AG09309 (cell line): ENCODE measurements at places on chromosomes 4 and X.

GRCh38 chr4:159305129-159305528 lies 202.2 kb downstream of the RAPGEF2 start:
- DNase-seq, result no peak

- DNase-seq, result no peak
Measured at GRCh38 chr4:82517043-82517442, 44.7 kb downstream of the TMEM150C start.

GRCh38 chr4:930827-931193 lies 1.3 kb downstream of the GAK start:
- no peak for DNase-seq

GRCh38 chr4:101290654-101291053 lies 56.7 kb downstream of the PPP3CA start:
- no peak for DNase-seq

DNA sequence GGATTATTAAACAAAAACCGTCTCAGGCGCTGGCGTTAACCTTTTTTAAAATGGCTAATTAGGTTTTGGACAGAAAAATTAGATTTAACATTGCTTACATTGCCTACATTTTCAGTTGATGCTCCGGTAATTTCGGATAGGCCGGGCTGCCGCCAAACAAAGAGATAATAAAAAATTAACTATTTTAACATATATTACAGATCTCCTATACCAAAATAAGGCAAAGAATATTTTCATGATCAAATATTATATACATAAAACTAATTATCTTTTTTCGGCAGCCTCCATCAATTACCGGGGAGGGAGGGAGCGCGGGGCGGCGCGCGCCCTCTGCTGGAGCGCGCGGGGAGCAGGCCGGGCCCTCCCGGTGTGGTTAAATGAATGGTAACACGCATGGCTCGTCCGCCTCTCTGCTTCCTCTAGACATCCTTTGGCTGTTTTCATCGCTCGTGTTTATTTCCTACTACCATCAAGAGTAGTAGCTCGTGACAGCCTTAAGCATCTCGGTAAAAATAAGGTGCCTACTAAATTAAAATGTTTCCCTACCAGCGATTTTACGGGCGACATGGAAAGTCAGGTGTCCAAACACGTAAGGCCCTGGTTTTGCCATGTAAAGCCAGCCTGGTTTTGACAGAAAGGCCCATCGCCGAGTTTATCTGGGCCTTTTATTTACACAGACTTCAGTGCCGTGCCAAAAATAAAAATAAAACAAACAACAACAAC lies 52.4 kb upstream of the TMEM33 start:
- no peak for DNase-seq

- DNase-seq, result no peak
Measured at GRCh38 chrX:35244796-35245508, 302.4 kb downstream of the FAM47B start.

DNA sequence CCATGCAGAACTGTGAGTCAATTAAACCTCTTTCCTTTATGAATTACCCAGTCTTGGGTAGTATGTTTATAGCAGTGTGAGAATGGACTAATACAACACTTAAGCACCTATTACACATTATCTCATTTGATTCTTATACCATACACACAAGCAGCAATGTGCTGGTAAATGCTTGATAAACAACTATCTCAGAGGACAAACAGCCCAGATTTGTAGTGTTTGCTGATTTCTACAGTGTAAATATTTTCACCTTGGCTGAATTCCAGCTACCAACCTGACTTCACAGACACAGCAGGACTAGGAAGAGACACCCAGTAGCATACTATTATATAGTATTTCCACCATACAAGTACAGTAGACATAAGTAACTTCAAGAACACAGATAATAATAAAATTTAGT lies 406.5 kb upstream of the CNKSR2 start:
- DNase-seq, result no peak

DNA sequence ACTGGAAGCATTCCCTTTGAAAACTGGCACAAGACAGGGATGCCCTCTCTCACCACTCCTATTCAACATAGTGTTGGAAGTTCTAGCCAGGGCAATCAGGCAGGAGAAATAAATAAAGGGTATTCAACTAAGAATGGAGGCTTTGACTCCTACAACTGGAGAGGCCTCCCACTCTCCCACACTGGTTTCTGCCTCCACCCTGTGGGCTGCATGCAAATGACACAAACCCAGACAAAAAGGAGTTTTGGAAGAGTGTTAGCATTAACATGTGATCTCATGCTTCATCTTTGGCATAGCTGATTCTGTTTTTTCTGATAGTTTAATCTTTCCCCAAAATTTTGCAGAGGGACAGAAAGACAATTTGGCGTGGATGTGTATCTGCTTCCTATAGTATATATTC lies 80.8 kb upstream of the IQCM start:
- DNase-seq, result peak; percentile 24

- DNase-seq, result no peak
Measured at GRCh38 chr4:108556588-108557200, 63.7 kb upstream of the RPL34 start.

DNA sequence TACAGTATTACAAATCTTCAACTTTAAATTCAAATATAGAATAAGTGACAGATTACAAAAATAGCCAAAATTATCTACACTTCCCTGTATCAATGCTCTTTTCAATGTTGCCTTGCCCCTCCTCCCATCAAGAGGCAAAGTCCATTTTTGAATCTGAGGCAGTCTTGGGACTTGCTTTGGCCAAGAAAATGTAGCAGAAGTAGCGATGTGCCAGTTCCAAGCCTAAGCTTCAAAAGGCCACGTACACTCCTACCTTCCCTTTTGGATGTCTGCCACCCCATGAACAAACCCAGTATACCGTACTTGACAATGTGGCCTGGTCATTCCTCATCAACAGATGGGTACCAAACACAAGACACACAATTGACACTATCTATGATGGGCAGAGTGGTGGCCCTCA lies 24.1 kb downstream of the SEC24D start:
- DNase-seq, result no peak

GRCh38 chrX:15356444-15356843 lies 21.1 kb upstream of the PIGA start:
- DNase-seq, result no peak

- DNase-seq, result no peak
Measured at GRCh38 chr4:68249434-68249833, 3.9 kb upstream of the TMPRSS11B start.

DNA sequence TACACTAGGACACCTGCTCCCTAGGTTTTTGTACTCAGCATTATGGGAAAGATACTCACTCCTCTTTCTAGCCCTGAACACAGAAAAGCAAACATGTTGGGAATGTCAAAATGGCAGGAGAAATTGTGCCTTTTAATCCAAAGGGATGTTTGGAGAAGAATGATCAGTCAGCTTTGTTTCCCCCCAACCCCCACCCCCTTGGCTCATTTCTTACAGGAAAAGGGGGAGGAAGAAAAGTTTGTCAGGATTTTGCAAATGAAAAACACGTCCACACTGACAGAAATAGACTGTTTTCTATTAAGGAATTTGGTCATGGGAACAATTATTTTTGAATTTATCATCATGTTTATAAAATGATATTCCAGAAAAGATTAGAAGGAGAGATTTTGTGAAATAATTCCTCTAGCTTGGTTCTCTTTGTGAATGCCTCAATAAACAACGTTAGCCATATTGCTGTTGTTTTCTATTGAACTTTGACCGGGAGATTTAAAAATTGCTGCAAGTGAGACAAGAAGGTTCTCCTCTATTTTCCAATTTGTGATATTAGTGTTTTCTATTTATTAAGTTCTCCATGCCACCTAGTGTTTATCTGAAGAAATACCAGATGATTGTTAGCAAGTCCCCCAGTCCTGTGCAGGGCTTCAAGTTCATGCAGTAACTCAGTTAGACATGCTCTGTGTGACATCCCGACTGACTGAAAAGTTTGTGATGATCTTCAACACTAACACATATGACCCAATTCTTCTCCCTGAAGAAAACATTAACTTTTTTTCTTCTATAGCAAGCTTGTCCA lies 31.3 kb upstream of the TFDP3 start:
- no peak for DNase-seq

DNA sequence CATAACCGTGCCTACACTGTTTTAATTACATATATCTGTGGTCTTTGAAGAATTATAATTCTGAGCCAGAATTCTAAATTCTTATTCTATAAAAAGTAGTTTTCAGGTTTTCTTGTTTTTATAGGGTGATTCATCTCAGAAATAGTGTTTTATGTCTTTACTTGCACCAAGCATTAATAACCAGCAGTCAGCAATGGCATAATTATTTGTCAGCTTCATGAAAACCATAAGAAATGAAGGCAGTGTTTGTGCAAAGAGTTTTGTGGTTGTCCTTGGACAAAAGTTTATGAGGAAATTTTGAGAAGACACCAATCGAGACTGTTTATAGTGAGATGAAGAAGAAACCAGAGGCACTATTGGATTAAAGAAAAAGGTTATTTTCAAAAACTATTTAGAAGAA lies 37.2 kb downstream of the EDNRA start:
- peak; percentile 67 for DNase-seq

GRCh38 chr4:41452484-41453225 lies 85.3 kb upstream of the LIMCH1 start:
- no peak for DNase-seq

DNA sequence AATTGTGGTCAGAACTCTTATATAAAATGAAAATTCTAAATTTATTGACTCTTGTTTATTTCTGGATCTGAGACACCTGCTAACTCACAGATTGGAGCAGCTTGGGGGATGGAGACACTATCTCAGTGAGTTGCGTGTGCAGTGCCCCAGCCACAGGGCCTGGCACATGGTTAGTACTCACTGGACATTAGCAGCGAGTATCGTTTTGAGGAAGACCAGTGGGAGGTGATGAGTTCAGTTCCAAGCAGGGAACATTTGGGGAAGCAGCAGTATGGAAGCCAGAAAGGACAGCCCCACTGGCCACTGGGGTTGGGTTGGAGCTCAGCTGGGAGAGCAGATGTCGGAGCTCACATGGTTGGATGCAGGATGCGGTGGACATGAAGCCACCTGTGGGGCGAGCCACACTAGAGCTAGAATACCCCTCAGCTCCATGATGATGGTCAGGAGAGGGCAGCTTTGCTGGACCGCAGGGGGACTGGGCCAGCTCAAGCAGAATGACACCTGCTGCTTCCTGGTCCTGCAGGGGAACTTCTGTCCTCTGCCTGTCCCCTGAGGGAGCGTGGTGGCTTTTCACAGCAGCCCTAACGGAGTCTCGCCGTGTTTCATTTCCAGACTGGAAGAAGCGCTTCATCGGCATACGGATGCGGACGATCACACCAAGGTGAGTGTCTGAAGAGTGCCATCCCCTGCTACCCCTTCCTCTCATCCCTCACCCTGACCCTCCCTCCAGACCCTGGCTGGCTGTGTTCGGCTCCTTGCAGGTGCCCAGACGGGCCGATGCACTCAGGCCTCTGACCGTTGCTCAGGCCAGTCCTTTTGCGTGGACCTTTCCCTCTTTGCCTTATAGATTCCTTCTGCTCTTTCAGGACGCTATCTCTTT lies 32.5 kb downstream of the HTRA3 start:
- no peak for DNase-seq
